ENCODE measurements at places on chromosomes 5 and 9.

- DNase-seq, result no peak
These were observed 713 bp downstream of the MOB3B start for GRCh38 chr9:27528886-27529315.

DNA sequence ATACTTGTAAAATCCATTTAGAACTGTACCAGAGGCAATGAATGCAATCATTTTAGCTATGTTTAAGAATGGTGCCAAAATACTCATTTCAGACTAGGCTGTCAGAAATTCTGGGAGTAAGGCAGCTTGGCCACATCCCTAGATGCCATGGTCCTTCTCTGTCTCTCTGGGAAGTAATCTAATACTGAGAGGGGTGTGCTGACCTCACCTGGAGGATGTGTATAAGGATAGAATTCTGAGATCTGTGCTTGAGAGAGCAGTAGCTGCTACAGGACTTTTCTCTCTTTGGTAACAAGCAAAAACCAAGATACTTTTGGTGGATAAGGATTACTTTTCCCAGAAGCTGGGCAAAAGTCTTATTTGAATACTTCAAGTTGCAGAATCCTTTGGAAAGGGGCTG, 68.1 kb upstream of the MRPS30 start:
- DNase-seq, result no peak

GRCh38 chr9:134295746-134296250, 30.5 kb upstream of the RXRA start:
- DNase-seq, result no peak

GRCh38 chr9:133583586-133583985, 25.6 kb downstream of the FAM163B start:
- DNase-seq, result no peak

- no peak for DNase-seq
These were observed 865.4 kb upstream of the ACO1 start for GRCh38 chr9:31519011-31519410.

GRCh38 chr5:165325221-165325620, 1819.8 kb downstream of the MAT2B start:
- DNase-seq, result no peak

- DNase-seq, result no peak
These were observed 9.6 kb downstream of the DNAH5 start for GRCh38 chr5:13934921-13935320.

Measured in AG09309 (cell line).